ENCODE measurements at places on chromosomes 1 and 21.
A peak's percentile ranks its signal among the peaks of the same experiment; 100 is the strongest.

- no peak for DNase-seq
Measured at GRCh38 chr1:203828002-203828401, 32.6 kb downstream of the ZBED6 start.

- DNase-seq = no peak
Measured at GRCh38 chr1:44045064-44045463, 13.8 kb upstream of the SLC6A9 start.

DNA sequence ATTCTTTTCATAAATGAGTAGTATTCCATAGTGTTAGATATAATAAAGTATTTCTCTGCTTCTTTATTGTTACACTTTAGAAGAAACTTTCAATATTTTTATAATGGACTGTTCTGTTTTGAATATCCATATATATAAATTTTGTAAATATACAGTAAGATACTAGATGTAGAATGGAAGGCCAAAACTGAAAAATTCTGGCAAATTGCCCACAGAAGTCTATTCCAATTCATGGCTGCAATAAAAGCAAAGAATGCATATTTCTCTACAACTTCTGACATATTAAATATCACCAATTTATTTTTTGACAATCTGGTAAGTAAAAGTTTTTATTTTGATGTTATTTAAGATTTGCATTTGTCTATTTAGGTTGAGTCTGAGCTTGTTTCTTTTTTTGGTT lies 532.5 kb downstream of the NCAM2 start:
- DNase-seq = no peak

- peak; percentile 94 for DNase-seq
Measured at GRCh38 chr1:86429835-86430234, 5.9 kb downstream of the CLCA2 start.

DNA sequence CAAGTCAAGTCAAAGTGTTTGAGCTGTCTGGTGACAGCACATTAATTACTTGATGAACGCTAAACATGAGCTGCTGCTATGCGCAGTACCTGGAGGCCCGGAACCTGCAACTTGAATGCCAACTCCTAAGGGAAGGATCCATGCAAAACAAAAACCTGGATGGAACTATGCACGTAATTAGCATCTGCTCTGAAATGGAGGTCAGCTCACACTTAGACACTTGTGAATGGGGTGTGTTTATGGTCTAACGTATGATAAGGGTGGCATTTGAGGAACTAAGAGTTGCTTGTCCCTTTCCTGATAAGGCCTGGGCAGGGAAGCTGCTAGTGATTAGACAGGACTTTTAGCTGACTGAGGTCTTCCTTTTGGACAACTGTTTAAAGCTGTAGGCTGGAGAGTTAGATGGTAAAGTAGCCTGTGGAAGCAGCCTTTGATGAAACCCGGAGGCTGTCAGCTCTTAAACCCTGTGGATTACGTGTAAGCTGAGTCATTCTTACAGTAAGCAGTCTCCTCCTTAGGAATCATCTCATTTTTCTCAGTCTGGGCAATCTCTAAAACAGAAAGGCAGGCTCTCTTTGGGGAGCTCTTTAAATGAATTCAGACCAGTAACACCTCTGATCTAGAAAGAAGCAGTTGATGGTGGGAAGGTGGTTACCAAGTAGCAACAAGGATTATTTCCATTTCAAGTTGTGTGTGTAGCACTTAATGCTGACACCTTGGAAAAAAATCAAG lies 6.8 kb downstream of the TENT5C start:
- DNase-seq = peak; percentile 48

- DNase-seq = no peak
Measured at GRCh38 chr1:153384958-153385580, 5.8 kb downstream of the S100A8 start.

GRCh38 chr1:199447906-199448305 lies 579.6 kb upstream of the NR5A2 start:
- DNase-seq = no peak

GRCh38 chr1:52233463-52233862 lies 91.6 kb downstream of the ZFYVE9 start:
- DNase-seq = no peak

GRCh38 chr1:37595440-37596181 lies at the start of gene GNL2:
TSS of gene GNL2 (minus strand) at chr1:37595937. CDS start at chr1:37595822, 115 bp downstream.
- peak; percentile 95 for DNase-seq

DNA sequence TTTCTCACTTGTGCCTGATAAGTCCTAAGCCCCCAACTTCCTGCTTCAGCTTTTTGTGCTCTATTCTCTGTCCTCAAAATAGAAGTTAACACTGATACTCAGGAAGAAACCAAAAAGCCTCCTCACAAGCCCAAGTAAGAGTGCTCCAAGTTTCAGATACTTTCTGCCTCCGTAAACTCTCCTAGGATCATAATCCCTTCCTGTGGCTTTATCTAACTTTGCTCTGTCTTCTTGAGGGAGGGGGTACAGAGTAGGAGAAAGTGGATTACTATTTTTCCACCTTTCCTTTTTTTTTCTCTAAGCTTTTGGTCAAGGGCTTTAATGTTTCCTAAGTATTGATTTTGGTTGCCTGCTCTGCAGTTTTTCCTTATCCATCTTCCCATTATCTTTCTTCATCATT lies 54.6 kb downstream of the DPH5 start:
- no peak for DNase-seq

DNA sequence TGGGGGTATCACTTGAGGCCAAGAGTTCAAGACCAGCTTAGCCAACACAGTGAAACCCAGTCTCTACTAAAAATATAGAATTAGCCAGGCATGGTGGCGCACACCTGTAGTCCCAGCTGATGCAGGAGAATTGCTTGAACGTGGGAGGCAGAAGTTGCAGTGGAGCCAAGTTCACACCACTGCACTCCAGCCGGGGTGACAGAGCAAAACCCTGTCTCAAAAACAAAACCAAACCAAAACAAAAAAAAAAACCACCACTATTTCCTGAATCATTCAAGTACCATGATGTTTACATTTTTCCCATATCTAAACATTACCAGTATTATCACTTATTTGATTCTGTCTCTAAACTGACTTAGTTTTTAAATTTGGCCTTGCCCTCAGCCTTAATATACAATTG lies 29.5 kb downstream of the TUT4 start:
- DNase-seq = no peak

DNA sequence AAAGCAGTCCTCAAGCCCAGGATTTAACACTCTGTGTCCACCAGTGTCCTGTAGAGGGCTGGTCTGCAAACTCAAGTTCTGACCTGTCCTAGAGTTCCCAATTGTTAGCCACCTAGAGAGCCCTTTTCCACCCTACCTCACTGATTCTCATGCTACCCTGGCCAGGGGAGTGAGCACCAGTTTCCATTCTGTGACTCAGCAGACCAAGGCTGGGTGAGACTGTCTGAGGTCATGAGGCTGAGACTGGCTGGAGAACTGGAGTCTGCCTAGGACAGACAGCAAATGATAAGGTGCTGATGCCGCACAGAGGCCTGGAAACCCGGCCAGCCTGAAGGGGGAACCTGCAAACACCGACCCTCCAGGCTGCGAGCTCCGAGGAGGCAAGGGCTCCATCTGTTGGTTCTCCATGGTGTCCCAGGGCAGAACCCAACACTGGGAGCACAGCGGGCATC lies 13.7 kb downstream of the GLIS1 start:
- DNase-seq = no peak

DNA sequence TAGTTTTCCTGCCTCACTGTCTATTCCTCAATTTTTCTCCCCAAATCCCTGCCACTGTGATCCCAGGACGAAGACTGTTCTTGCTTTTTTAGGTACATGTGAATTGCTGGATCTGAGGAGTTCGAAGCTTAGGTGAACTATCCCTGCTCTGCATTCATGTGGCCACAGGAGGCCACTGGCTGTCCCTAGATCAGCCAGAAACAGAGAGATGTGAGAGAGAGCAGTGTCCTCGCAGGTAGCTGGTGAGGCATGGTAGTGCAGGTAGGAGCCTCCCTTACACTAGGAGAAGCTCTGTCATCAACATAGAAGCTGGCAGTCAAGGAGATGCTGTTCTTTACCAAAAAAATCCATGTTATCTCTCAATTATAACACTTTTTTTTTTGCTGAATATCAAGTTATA lies 71.5 kb downstream of the USP24 start:
- peak; percentile 16 for DNase-seq

DNA sequence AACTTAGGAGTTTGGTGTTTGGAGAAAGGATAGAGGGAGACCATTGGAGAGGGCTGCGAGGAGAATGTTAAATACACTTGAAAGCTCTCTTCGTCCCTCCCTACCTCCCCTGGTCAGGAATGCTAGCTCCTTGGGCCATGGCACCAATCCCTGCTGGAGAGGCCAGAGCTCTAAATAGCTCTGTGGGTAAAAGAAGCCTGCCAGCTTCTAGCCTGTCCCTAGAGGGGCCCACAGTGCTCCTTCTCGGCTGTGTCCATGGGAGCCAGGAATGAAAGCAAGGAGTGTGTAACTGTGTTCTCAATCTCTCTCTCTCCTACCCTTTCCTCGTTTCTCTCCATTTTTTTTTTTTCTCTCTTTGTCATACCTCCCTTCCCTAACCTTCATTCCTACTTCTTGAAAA lies at the start of gene CCDC190:
Gene CCDC190 (minus strand): TSS at position 75 of the 400 bp plus-strand sequence. CDS start 1,529 bp downstream, outside the sequence.
- no peak for DNase-seq

- DNase-seq = no peak
Measured at GRCh38 chr1:1286313-1287261, 6.4 kb downstream of the SCNN1D start.

- peak; percentile 21 for DNase-seq
Measured at GRCh38 chr1:230940848-230941247, 37.8 kb downstream of the TTC13 start.

DNA sequence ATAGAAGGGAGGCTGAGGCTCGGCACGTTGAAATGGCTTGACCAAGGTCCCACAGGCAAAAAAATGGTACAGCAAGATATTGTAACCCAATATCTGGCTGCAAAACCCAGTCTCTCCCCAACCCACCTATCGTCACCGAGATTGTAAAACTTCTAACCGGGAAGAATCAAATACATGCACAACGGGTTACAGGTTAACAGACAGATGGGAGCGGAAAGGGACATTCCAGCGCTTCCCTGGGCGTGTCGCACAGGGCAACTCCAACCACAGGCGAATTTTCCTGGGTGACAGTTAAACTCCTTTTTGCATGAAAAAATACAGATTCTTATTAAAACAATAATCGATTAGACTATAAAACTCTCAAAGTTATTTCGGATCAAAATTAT lies 31.8 kb upstream of the JUN start:
- DNase-seq = peak; percentile 38

DNA sequence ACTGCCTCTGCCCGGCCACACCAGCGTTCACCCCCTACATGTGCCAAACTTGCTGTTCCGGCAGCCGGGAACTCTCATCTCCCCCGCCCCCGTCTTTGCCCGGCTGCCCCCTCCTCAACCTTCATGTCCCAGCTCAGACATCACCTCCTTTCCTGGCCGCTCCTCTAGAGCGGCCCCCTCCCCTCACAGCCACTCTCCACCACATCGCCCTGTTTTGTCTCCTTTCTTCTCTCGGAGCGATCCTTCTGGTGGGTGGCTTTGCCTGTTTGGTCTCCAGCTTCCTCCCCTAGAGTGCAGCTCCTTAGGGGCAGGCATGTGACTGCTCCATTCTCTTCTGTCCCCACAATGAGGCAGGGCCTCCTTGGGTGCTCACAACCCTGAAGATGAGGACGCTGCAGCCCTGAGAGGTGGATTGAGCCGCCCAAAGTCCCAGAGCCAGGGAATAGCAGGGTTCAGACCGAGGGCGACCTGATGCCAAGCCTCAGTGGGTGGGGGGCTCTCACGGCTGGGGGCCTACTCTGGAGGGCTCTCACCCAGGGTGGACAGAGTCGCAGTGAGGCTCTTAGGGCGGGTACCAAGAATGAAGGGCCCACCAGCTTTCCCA lies 44.9 kb upstream of the ECE1 start:
- DNase-seq = no peak

DNA sequence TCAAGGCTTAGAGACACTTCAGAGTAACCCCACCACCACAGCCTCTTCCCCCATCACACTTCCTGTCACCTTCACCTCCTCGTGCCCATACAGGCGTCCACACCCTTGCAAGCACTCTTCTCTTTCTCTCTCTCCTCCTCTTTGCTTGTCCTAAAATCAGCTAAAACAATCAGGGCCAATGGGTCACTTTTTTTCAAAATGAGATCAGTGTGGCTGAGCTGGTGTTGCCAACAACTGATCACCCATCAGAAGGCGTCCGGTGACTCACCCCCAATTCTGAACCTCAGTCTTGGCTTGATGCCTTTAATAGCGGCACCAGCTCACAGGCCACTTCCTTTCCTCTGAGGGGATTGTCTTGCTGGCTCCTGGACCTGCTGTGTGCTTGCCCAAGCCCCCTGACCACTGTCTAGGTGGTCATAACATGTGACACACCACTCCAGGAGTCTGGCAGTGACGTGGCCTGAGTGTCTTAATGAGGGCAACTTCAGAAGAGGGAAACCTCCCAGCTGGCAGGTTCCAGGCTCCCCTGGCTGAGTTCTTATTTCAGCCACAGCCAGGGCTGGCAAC lies 1.6 kb downstream of the DRAXIN start:
- DNase-seq = peak; percentile 89

- DNase-seq = no peak
Measured at GRCh38 chr1:42002220-42002619, 83.5 kb upstream of the HIVEP3 start.

DNA sequence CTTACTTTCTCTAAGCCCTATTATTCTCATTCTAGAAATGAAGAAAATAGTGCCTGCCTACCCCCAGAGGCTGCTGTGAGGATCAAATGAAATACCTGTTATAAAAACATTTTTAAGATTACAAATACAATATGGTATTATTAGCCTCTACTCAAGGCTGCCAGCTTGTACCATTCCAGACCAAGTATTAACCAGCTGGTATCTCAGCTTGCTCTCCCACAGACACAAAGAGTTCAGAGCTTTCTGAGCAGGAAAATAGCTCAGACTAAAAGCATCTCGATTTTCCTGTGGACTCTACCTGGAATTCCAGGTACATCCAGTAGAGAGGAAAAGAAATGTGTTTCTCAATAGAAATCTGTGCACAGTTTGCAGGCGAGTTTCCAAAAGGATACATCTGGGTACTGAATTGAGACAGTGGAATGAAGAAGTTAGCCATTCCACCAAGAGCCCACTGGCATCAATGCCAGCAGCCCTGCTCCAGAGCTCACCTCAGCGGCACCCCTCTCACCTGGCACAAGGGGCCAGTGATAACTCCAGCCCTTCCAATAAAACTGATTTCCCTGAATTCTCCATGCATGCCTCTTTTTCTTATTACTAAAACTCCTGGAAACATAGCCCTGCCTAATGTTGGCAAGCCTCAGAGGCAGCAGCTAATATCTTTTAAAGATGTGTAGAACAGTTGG lies 31.0 kb downstream of the TGFBR3 start:
- no peak for DNase-seq

- DNase-seq = no peak
Measured at GRCh38 chr1:67348586-67349252, 41.0 kb downstream of the IL12RB2 start.
